Activated CD8-positive, alpha-beta memory T cell treated with anti-CD3 and anti-CD28 coated beads for 1 hour (primary cell): ENCODE measurements at places on chromosomes 2 and 18.
A peak's percentile ranks its signal among the peaks of the same experiment; 100 is the strongest.

- DNase-seq: no peak
Measured at GRCh38 chr18:28718696-28719095, 541.8 kb upstream of the CDH2 start.

GRCh38 chr2:102052365-102052764, 60.6 kb downstream of the IL1R2 start:
- DNase-seq: no peak

- no peak for DNase-seq
Measured at GRCh38 chr2:123696799-123697410, 328.2 kb upstream of the CNTNAP5 start.

GRCh38 chr2:29317077-29317517, 201.9 kb downstream of the CLIP4 start:
- DNase-seq: no peak

GRCh38 chr2:240229603-240230235, 89.3 kb upstream of the OTOS start:
- no peak for DNase-seq

DNA sequence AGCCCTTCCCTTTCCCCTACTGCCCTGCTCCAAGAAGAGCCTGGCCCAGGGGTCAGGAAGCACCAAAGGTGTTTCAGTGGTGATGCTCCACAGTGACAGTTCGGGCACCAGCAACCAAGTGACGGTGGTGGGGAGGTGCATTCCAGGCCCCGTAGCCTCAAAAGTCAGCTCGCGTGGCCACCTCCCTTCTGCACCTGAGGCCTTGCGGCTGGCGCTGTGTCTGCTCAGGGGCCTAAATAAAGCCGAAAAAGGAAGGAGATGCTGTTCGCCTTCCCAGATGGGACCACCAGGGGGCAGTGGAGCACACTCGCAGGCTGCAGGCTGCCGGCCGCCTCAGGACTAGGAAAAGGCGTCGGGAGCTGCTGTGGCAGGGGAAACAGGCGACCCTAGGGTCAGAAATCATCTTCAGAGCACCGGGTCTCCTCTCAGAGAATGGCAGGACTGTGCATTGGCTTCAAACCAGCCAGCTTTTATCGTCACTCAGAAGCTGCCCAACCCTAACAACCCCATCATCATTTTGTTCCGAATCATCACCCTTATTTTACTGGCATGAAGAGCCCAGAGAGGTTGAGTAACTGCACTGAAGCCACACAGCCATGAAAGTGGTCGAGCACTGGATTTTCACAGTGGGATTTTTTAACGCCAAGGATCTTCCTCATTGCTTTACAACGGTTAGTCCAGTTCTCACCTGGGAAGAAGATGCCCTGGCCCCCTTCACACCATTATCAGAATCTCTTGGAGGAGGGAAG, 213.0 kb upstream of the CELF4 start:
- DNase-seq: peak; percentile 1

- DNase-seq: no peak
Measured at GRCh38 chr2:21821672-21822227, 698.0 kb downstream of the TDRD15 start.

DNA sequence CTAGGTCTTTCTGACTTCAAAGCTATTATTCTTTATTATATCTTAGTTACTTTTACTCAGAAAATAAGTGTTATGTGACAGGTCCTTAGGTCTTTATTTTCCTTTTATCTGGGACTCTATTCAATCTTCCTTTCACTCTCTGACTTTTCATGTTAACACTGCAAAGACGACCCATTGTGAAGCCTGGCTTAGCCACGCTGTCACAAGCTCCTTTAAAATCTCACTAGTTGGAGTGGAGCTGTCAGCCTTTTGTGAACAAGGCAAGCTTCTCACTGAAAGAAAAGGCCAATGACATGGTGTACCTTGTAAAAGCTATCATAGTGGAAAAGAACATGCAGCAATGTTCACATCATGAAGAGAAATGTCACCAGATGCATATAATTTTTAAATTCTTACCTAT, 1130.7 kb upstream of the FAM98A start:
- DNase-seq: no peak

GRCh38 chr2:109648041-109648527, 33.9 kb downstream of the SOWAHC start:
- no peak for DNase-seq

- DNase-seq: no peak
Measured at GRCh38 chr2:26299471-26300101, 46.4 kb upstream of the SELENOI start.

GRCh38 chr18:75418293-75419005, 9.1 kb downstream of the SMIM21 start:
- DNase-seq: no peak

GRCh38 chr2:28767337-28767736, 15.7 kb downstream of the PPP1CB start:
- no peak for DNase-seq

GRCh38 chr2:144085016-144085415, 434.9 kb downstream of the ZEB2 start:
- no peak for DNase-seq

DNA sequence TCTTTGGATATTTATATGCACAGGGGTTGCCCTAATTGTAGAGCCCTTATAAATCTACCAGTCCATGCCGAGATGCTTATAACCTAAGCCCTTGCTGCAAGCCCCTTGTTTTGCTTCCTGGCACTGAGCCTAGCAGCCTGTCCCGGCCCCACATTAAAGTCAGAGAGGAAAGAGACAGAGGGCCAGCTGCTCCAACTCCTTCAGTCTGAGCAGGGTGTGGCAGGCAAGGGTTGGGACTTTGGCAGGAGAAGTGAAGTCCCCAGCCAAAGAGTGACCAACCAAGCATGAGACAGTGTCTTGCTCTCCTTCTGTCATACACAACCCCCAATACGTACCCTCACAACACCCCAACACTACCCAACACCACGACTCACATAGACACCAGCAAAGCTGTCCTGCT, 54.7 kb upstream of the FZD7 start:
- DNase-seq: no peak

GRCh38 chr18:54215069-54215468, 9.4 kb downstream of the MBD2 start:
- no peak for DNase-seq

DNA sequence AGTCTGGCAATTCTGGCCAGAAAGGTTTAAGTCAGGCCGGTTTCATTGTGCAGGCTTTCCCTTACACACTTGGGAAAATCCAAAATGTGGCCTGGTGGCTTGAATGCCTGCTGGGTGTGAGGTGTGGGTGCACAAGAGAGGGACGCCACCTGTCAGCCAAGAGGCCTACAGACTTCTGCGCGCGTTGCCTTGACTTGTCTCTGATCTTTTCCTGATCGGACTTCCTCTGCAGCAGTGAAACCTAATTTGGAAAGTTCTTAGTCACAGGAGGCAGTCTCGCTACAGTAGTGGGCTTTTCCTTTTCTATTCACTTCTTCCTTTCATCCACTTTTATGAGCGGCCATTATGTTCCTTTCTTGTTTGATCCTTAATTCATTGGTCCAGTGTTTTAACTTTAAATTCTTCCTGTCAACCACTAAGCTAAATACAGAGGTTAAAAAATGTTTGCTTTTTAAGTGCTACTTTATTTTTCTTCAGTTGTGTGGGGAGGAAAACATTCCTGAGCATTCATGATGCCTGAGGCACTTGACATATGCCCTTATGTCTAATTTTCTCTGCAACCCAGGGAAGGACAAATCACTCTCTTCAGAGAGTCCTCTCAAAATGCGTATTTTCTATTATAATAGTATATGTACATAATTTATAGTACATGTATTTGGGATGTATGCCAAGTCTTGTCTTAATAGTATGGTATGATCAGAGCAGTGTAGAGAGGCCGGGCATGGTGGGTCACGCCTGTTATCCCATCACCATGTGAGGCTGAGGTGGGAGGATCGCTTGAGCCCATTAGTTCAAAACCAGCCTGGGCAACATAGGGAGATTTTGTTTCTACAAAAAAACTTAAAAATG, 128.9 kb downstream of the WDSUB1 start:
- DNase-seq: no peak

- no peak for DNase-seq
Measured at GRCh38 chr2:206728277-206729199, 10.3 kb upstream of the DYTN start.

DNA sequence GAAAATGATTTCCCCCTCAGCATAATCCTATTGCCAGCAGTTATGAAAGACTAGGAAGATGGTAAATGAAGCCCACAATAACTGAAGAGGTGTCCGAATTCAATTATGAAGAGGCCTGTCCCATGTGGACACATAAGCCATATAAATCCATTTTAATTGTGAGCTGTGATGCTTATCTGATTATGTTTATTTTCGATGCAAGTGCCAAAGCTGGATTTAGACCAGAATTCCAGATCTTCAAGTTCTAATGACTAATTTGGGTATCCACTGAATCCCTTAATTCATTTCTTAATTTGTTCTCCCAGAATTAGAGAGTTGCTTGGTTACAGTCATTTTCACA, 24.5 kb downstream of the SPATS2L start:
- no peak for DNase-seq

DNA sequence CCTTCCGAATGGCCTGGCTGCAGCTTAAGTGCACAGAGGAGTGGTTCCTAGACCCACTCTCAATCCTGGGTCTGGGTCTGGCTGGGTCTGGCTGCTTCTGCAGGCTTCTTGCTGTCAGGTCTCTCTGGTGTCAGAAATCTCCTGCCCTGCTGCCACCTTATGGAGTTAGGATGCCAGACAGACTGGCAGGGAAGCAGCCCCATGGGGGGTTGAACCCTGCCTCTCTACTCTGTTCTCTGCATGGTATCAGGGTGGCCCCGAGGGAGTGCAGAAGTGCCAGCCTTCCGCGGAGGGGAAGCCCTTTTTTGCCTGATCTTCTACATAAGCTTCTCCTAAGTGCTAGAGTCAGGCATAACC, 89.4 kb downstream of the ZCCHC2 start:
- DNase-seq: no peak

DNA sequence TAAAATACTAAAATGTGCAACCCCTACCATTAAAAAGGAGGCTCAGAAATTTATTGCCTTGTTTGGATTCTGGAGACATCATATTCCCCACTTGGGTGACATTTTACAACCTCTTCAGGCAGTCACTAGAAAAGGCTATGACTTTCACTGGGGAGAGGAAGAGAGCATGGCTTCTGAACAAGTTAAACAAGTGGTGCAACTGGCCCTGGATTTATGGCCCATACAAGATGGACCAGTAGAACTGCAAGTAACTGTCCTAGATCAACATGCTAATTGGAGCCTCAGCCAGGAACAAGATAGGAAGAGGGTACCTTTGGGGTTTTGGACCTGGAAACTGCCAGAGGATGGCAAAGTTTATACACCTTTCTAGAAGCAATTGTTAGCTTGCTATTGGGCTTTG, 4.0 kb upstream of the DSG2 start:
- DNase-seq: no peak

DNA sequence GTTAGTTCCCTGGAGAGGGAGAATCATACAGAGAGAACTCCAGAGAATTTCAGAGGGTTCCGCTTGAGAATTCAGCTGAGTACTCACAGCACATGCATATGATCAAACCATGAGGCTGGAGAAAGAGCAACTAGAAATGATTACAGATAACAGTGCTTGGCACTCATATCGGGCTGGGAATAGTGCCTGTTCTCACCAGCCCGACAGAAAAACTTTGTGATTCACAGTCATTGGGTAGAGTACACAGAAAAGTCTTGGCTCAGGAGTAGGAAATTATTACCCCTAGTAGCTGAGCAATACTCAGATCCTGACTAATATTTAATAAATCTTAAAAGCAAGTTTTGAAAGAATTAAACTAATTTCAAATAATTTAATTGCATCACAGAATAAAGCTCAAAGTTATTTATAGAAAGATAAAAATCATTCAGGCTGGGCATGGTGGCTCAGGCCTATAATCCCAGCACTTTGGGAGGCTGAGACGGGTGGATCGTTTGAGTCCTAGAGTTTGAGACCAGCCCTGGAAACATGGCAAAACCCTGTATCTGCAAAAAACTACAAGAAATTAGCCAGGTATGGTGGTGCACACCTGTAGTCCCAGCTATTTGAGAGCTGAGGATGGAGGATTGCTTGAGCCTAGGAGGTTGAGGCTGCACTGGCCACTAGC, 6.8 kb downstream of the WDPCP start:
- DNase-seq: no peak

DNA sequence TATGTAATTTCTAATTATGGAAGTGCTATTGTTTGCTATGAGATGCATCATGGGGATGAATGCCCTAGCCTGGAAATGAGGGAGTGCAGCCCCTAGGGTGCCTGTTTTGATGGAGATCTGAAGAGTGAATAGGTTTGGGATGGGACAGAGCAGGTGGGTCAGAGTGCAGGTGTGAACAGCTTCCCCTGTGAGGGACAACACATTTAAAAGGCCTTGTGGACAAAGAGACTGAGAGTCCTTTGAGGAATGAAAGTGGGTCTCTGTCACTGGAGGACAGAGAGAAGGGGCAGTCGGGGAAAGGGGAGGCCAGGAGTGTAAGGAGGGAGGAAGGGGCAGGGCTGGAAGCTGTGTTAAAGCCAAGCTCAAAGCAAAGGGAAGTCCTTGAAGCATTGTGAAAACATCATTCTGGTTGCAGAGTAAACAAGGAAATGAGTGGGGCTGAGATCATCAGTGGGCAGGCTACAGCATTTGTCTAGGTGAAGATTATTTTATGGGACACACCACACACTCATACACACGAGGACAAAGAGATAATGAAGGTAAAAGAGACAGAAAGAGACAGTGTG, 877.6 kb downstream of the SLC4A3 start:
- DNase-seq: no peak

- DNase-seq: no peak
Measured at GRCh38 chr2:230693411-230693810, 19.2 kb upstream of the CAB39 start.

GRCh38 chr2:8925411-8925810, 78.1 kb downstream of the MBOAT2 start:
- no peak for DNase-seq

DNA sequence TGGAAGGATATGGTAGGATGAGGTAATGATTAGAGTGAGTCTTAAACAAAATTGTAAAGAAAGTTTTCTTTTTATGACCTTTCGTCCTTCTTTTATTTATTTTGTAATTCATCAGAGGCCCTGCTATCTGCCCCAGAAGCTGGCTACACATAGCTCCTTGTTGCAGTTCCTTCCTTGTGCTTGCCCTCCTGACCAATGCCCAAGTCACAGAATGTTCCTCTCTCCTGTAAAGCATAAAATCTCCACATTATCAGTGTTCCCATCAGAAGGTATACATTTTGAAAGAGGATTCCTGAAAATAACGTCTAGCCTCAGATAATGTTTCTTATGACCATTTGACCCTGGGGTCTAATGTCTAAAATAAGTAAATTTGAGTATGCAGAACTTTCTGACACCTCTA, 78.3 kb downstream of the RND3 start:
- DNase-seq: no peak

DNA sequence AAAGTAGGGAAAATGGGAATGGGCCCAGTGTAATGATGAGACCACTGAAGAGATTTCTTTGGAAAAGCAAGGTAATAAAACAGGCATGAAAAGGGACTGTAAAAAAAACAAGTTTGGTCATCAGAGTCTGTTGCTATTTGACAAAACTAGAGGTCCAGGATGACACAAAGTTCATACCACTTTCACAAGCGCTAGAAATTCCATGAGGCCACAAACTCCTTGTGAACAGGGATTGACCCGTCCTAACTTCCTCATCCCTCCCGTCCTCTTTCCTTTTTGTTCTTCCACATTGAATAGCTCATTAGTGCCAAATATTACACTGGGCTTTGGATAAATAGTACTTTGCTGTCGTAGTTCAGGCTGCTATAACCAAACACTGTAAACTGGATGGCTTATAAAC, 188.8 kb upstream of the EPC2 start:
- DNase-seq: no peak
